ENCODE measurements at places on chromosomes 2 and 18.
A peak's percentile ranks its signal among the peaks of the same experiment; 100 is the strongest.

GRCh38 chr18:35580701-35581539 lies 620 bp upstream of the GALNT1 start:
- DNase-seq = peak; percentile 47

GRCh38 chr2:47323822-47324171 lies 79.2 kb upstream of the MSH2 start:
- no peak for DNase-seq

- DNase-seq = no peak
These were observed 59.8 kb upstream of the LYPD6B start for GRCh38 chr2:148978706-148979105.

DNA sequence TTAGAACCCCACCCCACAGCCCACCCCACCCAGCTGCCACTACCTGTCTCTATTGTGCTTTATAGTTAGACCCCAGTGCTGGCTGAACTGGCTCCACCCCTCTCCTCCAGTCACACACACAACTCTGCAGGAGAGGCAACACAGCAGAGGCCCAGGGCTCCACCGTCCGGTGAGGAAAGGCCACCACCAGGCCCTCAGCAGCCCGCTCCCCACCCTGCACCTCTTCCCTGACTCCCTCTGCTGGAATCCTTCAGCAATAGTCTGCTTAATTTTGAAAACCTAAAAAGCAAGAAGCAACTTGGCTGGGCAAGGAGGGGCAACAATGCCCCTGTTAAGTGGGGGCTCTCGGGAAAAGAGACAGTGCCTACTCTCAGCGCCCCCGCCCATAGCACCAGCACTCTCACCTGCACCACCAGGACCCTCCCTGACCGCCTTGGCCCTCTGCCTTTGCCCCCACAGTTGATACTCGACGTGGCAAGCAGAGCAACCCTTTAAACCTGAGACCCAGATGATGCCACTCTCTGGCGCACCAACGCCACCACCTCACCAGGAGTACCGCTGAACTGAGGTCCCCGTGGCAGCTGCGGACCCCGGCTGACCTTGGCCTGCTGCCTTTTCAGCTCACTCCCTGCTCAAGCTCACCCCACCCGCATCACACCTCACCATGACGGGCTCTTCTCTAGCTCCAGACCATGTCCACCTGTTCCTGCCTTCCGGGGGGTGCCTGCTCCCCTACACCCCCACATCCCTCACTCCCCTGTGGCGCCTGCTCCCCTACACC lies 45.7 kb downstream of the NDUFA10 start:
- no peak for DNase-seq
